Activated T-cell treated with anti-CD3 and anti-CD28 coated beads for 4 hours (primary cell): ENCODE measurements at places on chromosomes 5 and 9.

DNA sequence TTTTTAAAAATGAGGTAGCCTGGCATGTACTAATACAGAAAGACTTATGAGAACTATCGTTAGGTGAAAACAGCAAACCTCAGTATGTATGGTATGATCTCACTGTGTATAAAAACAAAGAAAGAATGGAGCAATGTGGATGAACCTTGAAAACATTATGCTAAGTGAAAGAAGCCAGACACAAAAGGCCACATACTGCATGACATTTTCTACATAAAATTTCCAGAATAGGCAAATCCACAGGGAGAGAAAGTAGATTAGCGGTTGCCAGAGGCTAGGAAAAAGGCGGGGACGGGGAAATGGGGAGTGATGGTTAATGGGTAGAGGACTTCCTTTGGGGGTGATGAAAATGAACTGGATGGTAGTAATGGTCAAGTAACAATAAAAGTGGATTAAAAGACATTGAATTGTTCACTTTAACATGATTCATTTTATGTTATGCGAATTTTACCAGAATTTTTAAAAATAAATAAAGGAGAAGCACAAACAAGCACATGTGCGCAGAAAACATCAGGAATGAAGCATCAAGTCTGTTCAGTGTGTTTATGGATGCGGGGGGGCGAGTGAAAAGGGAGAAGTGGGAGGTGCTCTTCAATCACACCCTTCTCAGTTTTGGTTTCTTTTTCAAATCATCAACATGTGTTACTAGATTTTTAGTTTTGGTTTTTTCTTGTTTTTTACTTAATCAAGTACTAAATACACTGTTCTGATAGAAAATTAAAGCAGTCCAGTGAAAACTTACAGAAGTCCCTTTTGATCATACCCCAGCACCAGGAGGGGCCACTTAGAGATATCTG is 16.3 kb downstream of the ROR2 start:
- no peak for DNase-seq

DNA sequence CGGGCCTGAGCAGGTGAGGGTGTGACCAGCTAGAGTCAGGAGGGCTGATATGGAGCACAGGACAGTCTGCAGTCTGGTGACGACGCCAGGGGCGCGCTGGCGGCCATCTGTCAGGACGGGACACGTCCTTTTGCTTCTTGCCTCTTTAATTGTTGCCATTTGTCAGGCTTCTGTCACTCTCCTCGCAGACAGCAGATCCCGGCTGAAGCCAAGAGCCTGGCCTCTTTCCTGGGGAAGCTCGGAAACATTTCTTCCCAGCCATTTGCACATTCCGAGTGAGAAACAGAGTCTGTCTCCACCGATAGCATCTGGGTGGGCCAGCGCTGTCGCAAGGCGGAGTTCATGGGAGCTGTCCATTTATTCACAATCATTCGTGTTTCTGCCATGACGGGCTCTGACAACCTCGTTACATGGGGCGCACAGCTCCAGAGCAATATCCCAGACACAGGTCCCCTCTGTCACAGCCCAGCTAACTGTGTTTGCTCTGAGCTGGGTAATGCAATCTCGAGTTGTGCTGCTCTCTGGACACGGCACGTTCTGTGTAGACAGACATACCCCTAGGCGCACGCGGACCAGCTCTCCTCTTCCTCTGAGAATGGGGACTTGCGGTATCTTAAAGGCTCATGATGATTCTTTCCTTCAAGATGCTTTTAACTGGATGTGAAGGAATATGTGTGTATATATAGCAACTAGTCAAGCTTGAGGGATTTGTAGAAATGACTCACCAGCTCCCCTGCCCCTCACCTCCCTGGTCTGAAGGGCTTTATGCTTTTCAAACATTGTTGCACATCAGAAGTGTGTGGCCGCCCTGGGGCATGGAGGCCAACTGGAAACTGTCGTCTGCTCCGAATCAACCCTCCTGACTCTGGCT is 105.3 kb upstream of the FCN2 start:
- no peak for DNase-seq

- DNase-seq: no peak
These were observed 573.3 kb upstream of the RORB start for GRCh38 chr9:73923796-73924195.

DNA sequence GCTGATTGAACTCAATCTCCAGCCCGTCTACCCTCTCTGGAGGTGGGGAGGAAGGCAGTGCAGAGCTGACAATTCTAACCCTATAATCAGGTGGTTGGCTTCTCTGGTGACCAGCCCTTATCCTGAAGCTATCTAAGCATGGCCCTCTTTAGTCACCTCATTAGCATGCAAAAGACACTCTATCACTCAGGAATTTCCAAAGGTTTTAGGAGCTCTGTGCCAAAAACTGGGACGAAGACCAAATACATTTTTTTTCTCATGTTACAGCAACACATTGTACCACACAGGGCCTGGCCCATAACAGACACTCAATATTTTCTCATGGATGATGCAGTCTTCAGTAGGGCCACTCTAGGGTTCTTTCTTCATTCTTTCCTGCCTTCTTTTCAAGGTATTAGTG is 118.8 kb upstream of the VLDLR start:
- DNase-seq: no peak

GRCh38 chr9:81145331-81145963 is 543.9 kb downstream of the TLE1 start:
- DNase-seq: no peak

- no peak for DNase-seq
These were observed 15.7 kb upstream of the GRHPR start for GRCh38 chr9:37406603-37407401.

DNA sequence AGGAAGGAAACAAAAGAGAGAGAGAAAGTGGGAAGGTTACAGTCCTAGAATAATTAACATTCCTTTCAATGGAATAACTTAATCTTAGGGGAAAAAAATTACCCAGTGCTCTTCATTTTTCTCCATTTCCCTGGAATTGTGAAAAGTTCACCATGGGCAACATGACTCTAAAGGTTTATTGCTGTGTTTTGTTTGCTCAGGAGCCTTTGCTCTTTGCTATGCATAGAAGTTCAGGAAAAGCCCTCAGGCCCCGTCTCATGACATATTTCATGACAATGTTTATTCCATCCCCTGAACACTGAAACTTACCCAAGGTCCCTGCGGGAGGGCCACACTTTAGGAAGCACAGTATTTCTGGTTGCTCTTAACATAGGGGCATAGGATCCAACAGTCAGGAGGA is 9.8 kb upstream of the CTSL start:
- no peak for DNase-seq

- no peak for DNase-seq
These were observed 80.8 kb downstream of the ARRDC3 start for GRCh38 chr5:91302305-91302704.

GRCh38 chr9:129282731-129283211 is 104.7 kb upstream of the IER5L start:
- no peak for DNase-seq

DNA sequence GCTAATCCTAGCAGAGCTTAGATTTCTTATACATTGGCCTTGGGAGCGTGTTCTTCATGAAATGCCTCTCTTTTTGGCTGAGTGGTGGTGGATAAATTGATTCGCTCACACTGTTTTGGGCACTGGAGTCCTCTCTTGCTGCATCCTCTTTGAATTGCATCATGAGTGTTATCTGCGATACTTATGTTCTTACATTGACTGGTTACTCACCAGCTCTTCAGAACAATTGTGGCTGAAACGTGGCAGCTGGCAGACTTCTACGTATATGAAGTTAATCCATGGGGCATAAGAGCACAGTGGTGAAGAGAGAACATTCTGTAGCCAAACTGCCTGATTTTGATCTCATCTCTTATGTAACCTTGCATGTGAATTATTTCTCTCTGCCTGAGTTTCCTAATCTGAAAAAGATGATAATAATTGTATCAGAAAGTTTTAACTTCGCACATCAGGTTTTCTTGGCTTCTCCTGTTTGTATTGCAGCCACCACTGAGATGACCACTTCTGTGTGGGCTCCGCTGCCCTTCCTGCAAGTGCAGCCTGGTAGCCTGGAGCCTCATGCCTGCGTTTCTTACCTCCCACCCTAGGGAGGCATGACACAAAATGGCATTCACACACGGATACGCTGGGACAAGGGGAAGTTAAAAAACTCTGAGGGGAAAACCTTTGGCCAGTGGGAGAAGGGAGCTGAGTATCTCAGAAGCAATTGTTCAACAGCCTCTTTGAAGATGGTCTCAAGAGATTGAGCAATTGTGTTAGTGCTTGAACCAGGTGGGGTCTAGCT is 295.2 kb downstream of the ARHGAP26 start:
- DNase-seq: no peak

GRCh38 chr5:66224773-66225553 is 80.9 kb downstream of the SREK1 start:
- no peak for DNase-seq

DNA sequence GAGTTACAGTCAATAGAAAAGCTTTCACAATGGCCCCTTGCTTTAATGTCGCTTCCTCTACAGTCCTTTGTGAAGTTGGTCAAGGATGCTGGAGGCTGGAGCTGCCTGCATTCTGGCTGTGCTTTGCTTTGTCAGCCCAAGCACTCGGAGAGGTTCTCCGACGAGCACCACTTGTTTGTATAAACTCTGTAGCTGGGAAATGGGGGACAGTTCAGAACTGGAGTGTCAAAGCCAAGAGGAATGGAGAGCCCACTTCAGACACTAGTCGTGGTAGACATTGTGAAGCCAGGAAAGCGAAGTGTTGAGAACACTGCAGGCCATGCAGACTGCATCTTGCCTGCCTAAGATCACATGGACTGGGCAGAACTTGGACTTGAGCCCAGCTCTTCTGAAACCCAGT is 330.3 kb downstream of the GADD45G start:
- no peak for DNase-seq

DNA sequence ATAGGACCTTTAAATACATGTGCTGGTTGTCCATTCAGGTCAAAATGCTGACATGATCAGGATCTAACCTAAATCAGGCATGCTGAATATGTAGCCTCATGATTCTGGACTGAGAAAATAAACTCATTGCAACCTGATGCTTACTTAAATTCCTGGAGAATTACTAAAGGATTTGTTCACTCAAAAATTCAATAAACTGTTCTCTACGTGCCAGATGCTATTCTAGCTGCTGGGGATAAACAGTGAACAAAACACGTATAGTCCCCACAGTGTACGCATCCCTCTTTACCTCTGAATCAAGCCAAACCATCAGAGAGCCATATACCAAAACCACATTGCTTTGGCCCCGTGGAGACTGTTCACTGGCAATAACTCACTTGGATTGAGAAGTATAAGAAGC is 6.1 kb downstream of the SCAI start:
- DNase-seq: no peak

GRCh38 chr5:57653636-57654290 is 171.2 kb upstream of the ACTBL2 start:
- DNase-seq: no peak
